ENCODE measurements at places on chromosomes 5 and 9.

GRCh38 chr5:140795259-140795641 is 598 bp downstream of the PCDHA2 start:
- peak; percentile 25 for DNase-seq

DNA sequence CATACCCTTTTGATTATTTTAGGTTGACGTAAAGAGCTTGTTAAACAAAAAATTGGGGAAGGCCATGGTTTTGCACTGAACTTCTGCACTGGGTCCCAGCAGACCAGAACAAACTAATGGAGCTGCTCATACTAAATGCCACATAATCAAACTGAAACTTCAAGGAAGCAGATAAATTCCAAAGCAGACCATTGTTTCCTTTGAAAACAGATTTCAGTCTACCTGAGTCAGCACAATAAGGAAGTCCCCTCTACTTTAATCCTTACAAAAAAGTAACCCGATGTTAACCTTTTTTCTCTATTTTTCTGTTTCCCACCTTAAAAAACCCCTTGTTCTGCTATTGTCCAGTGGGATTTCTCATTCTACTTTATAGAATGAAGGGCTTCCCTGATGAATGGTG is 39.2 kb downstream of the WDR36 start:
- no peak for DNase-seq

DNA sequence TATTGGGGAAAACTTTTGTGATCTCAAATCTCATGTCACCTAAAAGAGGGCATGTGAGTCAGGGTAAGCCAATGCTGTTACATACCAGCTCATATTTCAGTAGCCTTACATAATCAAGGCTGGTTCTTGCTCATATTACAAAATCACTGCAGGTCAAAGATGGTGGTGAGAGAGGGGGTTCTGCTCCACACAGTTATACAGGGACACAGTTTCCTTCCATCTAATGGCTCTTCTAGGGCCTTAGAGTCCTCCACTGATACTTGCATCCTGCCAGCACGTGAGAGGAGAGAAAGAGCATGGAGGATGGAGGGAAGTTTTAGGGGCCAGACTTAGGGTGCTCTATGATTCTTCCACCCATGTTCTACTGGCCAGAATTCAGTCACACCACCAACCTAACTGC is 130.0 kb downstream of the LIFR start:
- DNase-seq, result no peak

DNA sequence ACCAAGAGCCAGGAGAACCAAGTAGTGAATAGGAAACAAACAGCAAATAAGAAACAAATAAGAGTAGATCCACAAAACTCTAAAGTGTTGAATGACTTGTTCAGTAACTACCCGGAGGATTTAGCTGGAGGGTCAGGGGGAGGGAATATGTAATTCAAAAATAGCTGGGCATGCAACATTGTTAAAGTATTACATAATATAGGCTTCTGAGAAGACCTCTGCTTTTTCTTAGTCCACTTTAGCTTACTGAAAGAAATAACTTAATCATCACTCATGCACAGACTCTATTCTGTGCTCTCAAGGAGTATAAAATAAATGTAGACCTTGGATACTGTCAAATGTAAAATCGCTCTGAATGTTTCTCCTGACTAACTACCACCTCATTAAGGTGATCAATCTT is 183.2 kb upstream of the POU5F2 start:
- DNase-seq, result no peak

- DNase-seq, result no peak
Measured at GRCh38 chr9:93884808-93885207, 70.3 kb downstream of the BARX1 start.

DNA sequence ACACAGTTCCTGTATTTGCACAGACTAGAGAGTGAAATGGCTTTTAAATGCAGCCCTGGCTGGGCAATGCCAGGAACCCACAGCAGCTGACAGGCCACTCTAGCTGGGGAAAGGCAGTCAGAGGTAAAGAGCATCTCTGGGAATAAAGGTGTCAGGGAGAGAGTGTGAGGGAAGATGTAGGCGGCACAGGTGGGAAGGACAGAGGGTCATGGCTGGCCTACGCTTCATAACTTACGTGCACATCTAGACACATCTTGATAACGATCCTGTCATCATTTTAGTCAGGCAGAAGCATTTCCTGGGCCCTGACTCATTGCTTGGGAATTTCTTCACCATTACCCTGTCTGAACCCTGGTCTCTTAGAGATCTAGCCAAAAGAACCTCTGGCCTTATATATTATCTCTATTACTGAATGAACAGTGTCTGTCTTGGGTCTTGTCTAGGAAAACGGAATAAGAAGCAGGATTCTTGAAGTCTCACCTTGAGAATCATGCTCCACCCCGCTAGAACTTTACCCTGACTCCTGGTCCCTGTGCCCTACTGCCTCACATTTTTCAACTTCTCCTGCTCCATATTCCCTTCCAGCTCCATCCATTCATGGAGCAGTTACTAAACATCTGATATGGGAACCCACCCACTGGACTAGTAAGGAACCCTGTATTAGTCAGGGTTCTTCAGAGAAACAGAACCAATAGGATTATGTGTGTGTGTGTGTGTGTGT is 106.4 kb upstream of the ELL2 start:
- DNase-seq, result no peak

DNA sequence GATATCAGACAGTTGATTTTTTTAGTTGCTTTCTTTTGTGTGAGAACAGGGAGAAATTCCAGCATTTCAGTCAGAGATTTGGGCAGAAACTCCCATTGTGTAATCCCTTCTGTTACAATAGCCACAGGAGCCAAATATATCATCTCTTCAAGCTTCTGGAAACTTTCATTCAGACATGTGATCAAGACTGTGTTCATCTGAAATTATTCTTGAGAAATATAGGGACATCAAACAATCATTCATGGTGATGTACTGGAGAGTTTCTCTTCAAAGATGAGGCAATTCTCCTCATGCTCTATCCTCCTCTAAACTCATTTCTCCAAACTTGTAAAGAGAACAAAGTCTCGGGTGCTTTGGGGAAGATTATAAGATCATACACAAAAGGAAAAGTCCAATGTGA is 35.2 kb upstream of the CSNK1G3 start:
- DNase-seq, result no peak

- no peak for DNase-seq
Measured at GRCh38 chr5:94945656-94946055, 327.2 kb downstream of the SLF1 start.

DNA sequence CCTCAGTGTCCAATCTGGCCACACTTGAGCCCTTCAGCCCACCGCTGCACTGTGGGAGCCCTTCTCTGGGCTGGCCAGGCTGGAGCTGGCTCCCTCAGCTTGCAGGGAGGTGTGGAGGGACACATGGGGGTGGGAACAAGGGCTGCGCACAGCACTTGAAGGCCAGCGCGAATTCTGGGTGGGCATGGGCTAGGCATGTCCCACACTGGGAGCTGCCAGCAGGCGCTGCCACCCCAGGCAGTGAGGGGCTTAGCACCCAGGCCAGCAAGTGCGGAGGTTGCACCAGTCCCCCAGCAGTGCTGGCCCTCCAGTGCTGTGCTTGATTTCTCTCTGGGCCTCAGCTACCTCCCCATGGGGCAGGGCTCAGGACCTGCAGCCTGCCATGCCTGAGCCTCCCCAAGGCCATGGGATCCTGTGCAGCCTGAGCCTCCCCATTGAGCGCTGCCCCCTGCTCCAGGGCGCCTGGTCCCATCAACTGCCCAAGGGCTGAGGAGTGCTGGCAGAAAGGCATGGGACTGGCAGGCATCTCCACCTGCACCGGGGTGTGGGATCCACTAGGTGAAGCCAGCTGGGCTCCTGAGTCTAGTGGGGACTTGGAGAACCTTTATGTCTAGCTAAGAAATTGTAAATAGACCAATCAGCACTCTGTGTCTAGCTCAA is 148.2 kb downstream of the EMB start:
- no peak for DNase-seq

GRCh38 chr9:14532456-14533115 is 160.6 kb downstream of the ZDHHC21 start:
- DNase-seq, result no peak

DNA sequence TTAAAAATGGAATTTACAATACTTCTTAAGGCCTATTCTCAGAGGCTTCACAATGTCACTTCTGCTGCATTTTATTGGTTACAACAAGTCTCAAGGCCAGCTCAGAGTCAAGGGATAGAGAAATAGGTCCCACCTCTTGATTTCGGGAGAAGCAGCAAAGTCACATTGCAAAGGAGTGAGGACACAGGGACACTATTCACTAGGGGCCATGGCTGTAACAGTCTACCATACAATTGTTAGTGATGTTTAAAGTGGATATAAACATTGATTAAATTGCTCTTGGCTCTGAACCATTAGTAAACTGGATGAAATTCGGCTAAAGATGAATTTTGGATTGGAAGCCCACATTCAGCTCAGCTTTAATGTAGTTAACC is 21.7 kb upstream of the CMBL start:
- DNase-seq, result no peak

- no peak for DNase-seq
Measured at GRCh38 chr9:20040991-20041696, 252.3 kb upstream of the SLC24A2 start.

DNA sequence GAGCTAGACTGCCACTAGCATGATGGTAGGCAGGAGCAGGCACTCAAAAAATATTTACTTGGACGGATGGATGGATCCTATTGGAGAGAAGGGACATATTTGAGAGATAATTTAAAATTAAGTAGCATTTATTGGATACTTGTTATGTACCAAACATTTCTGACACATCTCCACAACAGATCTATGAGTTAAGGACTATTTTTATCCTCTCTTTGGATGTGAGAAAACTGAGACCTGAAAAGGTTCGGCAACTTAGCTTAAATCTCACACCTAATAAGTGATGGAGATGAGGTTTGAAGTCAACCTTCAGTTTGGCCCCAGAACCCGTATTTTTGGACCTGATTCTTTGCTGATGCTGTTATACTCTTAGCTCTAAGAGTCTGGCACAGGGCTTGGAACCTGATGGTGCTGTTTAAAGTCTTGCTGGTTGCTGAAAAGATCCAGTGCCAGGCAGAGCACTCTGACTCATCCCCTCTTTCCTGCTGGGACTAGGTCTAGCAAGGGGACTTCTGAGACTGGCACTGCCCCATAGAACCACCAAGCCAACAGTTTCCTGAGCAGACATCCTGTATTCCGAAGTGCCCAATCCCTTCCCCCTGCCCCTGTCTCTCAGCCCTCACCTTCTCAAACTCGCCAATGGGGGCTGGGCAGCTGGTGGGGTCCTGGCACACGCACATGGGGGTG is 15.6 kb downstream of the SPARC start:
- no peak for DNase-seq

GRCh38 chr5:91957666-91958065 is 574.5 kb upstream of the ARRDC3 start:
- DNase-seq, result no peak

DNA sequence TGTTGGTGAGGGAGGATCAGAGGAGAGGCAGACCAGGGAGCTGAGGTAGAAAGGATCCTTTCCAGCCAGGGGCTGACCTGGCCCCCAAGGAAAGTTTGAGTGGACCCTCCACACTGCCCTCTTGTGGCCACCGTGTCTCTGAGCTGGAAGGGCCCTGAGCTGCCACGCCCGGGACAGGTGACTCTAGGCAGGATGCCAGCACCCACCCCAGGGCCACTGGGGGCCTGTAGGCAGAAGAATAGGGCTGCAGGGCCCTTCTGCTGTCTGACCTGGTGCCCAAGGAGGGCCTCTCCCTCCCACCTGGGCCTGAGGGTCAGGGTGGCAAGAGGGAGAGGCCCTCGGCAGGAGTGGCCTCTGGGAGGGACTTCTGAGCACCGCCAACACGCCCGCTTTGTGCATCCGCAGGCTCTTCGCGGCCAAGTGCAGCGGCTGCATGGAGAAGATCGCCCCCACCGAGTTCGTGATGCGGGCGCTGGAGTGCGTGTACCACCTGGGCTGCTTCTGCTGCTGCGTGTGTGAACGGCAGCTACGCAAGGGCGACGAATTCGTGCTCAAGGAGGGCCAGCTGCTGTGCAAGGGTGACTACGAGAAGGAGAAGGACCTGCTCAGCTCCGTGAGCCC is 76.8 kb downstream of the LMX1B start:
- DNase-seq, result peak; percentile 39

DNA sequence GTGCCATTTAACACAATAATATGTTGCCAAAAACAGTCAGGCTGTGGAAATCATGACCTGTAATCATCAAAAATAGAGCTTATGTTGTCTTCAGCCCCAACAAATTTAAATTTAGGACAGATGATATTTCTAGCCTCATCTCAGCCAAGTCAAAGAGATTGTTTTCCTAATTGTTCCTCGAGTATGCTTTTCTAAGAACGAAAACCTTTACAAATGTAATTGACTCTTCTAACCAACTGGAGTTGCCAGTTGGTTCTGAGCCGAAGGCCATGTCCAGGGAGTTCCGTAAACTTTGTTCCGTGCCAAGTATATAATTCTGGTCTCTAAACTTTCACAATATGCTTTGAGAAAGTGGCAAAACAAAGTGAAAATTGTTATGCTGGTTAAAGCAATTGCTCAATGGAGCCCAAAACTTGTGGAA is 160.8 kb downstream of the CEMIP2 start:
- DNase-seq, result no peak

DNA sequence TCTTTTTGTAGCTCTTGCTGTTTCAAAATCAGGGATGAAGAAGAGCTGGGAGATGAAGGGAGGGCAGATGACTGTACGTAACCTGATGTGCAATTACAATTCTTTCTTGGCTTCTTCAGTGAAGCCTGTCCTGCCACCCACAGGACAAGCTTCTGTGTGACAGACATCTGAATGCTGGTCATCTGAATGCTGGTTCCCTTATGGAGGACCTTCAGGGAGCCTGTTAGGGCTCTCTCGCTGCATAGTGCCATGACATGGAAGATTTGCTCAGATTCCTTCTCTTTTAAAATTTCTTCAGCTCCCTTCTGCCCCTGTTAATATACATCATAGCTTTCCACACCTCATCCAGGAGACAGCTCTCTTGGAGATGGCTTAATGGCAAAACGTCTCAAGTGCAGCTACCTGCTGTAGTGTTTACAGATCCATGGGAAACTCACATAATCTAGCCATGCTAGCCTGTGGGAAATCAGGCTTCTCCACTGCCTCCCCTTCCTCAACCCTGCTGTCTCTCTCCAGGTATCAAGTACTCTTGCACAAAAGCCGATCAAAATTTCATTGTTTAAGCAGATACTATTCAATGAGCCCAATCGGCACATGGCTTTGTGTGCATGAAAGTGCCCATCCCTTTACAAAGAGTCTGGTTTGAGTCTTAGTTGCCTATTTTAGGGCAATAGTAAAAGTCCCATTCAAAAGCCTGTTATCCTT is 134.6 kb downstream of the RAB3C start:
- no peak for DNase-seq
